ENCODE measurements at places on chromosomes 3 and 15.

DNA sequence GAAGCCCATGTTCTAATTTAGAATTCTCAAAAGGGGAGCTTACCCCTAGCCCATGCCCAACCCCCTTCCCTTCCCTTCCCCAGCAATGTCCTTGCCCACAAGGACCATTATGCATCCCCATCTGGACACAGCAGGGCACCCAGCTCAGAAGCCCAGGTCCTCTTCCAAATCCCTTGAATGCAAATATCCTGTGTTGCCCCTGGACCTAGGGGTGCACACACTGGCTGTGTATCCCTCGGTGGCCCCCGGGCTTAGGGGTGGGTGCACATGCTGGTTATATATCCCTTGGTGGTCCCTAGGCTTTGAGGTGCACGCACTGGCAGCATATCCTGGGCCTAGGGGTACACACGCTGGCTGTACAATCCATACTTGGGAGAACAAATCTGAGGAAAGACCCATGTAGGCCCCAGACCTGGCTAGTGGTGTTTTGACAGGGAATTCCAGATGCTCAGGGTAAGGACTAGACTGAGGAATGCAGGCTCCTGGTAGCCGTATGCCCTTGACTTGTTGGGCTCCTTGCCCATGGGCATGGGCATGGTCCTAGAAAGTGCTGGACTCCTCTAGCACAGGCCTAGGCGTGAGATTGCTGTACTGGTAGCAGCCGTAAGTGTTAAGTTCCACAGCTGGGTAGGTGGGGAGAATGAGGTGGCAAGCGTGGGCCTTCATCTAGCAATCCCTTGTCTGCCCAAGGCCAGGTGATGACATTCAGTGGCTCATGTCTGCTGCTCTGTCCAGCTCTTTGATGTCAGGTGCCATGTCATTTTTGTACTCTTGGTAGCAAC is 222.4 kb downstream of the OPA1 start:
- no peak for DNase-seq

GRCh38 chr3:15360788-15361493 is 28.6 kb upstream of the SH3BP5 start:
- no peak for DNase-seq

DNA sequence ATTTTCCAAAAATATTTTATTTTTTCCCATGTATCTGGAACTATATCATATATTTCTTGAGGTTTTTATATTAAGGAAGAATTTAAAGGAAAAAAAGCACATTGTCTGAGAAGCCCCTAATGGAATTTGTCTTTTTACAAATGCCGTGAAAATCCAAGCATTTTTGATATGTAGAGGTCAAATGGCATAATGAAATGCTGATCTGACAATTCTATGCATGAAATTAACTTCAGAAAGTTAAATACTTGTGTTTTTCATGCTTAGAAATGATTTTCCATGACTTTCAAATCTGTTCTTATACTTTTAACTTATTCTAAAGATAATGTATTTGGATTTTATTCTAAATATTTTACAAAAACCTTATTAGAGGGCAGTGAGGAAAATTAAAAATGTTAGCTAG is 119.2 kb downstream of the NR1I2 start:
- no peak for DNase-seq

GRCh38 chr3:59752925-59753324 is 703.1 kb upstream of the CFAP20DC start:
- DNase-seq: no peak

- DNase-seq: no peak
These were observed 5.3 kb downstream of the ARL6IP5 start for GRCh38 chr3:69090021-69090420.

GRCh38 chr15:49301562-49301961 is 121.5 kb upstream of the FGF7 start:
- no peak for DNase-seq

- no peak for DNase-seq
These were observed 108.1 kb downstream of the PDZRN3 start for GRCh38 chr3:73516631-73517030.

GRCh38 chr15:93759629-93760028 is 471.7 kb upstream of the MCTP2 start:
- DNase-seq: no peak

DNA sequence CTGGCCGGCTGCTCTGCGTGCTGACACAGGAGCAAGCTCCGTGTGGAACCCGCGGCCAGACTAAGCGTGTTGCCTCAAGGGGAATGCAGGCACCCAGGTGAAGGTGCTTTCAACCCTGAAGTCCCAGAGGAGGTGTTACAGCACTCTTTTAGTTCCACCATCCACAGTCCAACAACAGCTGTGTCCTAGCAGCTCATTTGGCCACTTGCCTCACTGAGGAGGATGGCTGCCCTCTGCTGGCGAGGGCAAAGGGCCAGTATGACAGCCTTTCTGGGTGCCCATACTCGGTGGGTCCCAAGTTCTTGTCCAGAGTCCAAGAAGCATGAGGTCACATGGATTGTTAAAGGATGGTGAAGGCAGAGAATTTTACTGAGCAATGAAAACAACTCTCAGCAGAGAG is 87.8 kb downstream of the C3orf85 start:
- no peak for DNase-seq

- DNase-seq: no peak
These were observed 31.1 kb downstream of the CHAC1 start for GRCh38 chr15:40984406-40984805.
